ENCODE measurements at places on chromosomes 5 and 9.

DNA sequence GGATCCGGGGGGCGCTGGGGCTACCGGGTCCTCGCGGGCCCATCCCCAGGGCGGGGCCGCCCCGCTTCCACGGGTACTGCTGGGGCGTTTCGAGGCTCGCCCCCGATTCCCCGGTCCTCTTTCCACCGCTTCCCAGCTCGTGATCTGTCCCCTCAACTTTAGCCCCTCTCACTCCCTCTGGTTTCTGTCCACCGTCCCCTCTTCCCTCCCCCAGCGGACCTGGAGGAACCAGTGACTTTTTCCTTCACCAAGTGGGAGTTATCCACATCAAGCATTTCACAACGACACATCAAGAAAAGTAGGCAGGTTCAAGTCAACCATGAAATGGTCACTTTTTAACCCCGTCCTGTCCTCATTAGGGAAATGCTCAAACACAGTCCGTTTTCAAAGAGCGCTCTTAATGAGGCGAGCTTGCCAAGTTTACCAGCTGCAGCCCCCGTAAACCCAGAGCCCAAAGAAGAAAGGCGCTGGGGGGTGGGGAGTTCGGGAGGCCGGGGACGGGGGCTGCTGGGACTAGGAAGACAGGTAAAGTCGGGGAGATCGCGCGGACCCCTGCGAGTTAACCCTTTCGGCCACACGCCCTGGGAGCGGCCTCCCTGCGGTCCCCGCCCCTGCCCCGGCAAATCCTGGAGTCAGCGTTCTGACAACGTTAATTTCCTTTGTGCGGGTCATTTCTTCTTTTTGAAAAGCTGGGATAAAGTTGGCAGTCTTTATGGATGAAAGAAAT is 2.1 kb upstream of the NFIB start:
- peak; percentile 95 for DNase-seq

GRCh38 chr9:109311731-109312130 is 9.1 kb downstream of the EPB41L4B start:
- DNase-seq: no peak

DNA sequence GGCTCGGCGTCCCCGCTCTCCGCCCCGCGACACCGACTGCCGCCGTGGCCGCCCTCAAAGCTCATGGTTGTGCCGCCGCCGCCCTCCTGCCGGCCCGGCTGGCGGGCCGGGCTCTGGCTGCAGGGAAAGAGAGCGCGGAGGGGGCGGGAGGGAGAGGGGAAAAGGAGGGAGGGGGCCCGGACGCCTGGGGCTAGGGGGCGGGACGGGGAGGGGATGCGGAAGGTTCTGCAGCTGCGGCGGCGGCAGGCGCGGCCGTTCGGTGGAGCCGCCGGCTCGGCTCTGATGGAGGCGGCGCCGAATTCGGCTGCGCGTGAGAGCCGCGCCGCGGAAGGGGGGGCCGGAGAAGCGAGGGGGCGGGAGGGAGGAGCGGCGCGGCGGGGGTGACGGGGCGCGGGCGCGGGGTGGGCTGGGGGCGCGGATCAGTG is at the start of gene MARCHF11:
MARCHF11 (minus strand) TSS at position 281 of the 425 bp plus-strand sequence; CDS start at position 65, 216 bp downstream.
- no peak for DNase-seq

GRCh38 chr5:2904399-2904798 is 152.9 kb upstream of the IRX2 start:
- no peak for DNase-seq

- DNase-seq: no peak
Observed at GRCh38 chr5:18720002-18720401, 1085.7 kb downstream of the TAF11L14 start.

- DNase-seq: no peak
Observed at GRCh38 chr5:59333416-59333815, 560.1 kb downstream of the PDE4D start.

GRCh38 chr9:28547527-28547926 is 974.2 kb upstream of the C9orf72 start:
- no peak for DNase-seq

DNA sequence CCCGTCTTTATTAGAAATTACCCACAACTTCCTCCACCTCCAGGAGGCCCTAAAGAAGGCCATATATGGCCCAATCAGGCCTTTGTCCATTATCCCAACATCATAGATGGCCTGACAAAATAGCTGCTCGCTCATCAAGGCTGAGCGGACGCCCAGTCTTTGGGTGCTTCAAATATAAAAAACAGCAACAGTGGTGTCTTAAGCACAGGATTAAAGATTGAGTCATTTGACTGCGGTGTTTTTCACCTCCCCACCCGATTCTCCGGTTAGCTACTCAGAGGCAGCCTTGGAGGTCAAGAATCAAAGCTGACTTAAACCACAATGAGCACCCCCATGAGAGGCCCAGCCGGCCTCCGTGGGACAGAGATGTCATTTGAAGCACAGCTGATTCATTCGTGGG is 18.8 kb downstream of the S1PR3 start:
- no peak for DNase-seq

GRCh38 chr9:91248707-91249106 is 113.0 kb downstream of the AUH start:
- DNase-seq: peak; percentile 41

- no peak for DNase-seq
Observed at GRCh38 chr5:148746826-148747535, 79.4 kb upstream of the ADRB2 start.

DNA sequence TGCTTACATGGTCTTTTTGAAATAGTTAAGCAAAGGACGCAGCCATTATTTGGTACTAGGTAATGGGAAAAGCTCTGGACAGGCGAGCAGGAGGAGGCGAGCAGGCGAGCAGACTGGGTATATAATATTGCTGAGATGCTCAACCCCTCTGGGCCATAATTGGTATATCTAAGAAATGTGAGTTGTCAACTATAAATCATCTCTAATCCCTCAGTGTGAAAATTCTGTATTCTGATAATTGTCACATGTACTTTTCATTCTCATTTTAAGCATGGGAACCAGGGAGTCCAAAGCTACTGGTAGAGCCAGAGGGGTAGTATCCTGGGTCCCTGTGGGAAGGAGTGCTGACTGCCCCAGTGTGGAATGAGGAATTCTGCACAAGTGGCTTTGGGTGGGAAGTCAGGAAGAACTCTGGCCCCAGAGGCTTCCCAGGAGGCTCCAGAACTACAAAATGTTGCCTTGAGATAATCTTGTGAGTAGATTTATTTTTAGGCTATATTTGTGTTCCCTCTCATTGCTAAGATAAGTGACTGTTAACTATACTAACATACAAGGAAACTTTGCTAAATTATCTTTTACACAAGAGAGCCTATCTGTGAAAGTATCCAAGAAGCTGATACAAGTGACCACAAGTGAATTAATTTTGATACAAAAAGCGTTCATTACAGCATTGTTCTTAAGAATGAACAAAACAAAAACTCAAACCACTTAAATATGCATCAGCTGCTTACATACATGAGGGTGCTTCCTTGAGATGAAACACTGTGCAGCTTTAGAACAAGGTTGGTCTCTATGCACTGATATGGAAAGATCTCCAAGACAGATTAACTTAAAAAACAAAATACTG is 70.5 kb upstream of the TNFAIP8 start:
- no peak for DNase-seq
